Mammary microvascular endothelial cell (primary cell): ENCODE measurements at places on chromosomes 12 and 14. TPM values are rescaled to one million over a fixed set of nuclear protein-coding genes. Genes with fewer than 3 reads are reported as not detected.

ESR2 gene
- 0.27 and 0.69 TPM in 2 replicates for total RNA-seq

PAN2 gene
- 5.5 and 7.4 TPM in 2 replicates for total RNA-seq

CCDC177 gene
- total RNA-seq = not detected in 2 replicates

ERBB3 gene
- total RNA-seq = not detected in 2 replicates

PLA2G1B gene
- not detected in 2 replicates for total RNA-seq

TMEM132C gene
- not detected in 2 replicates for total RNA-seq
